Hepatocyte (in vitro differentiated cells): ENCODE measurements at places on chromosomes 4 and X.

DNA sequence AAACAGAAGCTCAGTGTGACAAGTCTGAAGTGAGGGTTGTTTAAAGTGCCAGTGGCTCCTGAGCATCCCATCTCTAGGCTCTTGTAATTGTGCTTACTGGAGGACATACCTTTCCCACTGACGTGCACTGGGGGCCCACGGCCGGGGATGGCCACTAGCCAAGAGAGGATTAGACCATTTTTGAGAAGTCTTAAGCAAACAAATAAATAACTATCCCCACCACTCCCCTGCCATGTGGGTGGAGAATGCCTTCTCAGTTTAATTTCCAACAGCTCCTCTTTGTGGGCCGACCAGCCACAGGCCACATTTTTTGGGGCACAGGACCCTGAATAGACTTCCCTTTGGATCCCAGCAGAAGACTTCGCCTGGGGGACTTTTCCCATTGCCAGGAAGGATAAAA is 125.0 kb upstream of the MSX1 start:
- DNase-seq, result no peak

DNA sequence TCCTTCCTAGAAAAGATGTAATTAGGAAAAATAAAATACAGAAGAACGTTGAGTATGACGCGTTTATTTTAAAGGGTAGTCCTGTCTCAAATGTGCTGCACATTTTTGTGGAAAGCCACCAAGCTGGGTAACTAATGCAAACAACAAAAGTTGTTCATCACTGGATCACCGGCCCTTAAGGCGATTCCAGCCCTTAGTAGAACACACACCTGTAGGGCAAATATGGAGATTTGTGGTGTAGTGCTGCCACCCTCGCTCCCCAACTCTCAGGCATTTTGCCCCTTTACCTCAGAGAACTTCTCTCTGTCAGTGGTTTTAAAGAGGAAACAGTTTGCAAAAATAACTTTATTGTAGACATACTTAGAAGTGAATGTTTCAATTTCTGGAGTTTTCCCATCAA is 1.9 kb downstream of the TBL1X start:
- no peak for DNase-seq

GRCh38 chrX:123617007-123617406 is 115.8 kb downstream of the THOC2 start:
- DNase-seq, result no peak

GRCh38 chrX:40581336-40581920 is 658 bp downstream of the ATP6AP2 start:
- DNase-seq, result no peak

DNA sequence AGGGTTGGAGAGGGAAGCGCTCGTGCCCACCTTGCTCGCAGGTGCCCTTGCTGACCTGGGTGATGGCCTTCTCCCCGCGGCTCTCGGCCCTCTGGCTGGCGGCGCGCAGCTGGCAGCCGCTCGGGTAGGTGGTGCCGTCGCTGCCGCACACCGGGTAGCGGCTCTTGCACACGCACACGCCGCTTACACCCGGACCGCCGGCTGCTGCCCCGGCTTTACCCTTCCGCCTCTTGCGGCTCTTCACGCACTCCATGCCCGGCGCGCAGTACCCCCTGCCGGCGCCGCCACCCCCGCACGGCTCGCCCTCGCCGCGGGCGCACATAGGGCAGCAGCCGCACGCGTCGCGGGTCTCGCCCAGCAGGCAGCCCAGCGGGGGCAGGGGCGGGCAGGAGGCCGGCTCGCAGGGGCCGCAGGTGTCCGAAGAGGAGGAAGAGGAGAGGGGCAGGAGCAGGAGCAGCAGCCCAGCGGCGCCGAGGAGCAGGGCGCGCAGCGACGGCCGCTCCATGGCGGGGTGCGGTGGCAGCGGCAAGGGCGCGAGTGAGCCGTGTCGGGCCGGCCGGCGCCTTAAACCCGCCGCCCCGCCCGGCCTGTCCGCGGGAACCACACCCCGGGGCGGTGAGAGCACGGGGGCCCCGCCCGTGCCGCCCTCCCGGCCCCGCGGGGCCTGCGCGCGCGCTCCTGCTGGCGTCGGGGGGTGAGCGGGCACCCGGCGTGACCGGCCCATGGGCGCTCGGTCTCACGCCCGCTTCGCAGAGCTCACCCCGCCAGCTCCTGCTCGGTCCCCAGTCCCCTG is at the start of gene IGFBP7:
Gene IGFBP7 (minus strand): TSS at position 539 of the 793 bp plus-strand sequence. CDS start 34 bp downstream, at position 505.
- peak; percentile 53 for DNase-seq

DNA sequence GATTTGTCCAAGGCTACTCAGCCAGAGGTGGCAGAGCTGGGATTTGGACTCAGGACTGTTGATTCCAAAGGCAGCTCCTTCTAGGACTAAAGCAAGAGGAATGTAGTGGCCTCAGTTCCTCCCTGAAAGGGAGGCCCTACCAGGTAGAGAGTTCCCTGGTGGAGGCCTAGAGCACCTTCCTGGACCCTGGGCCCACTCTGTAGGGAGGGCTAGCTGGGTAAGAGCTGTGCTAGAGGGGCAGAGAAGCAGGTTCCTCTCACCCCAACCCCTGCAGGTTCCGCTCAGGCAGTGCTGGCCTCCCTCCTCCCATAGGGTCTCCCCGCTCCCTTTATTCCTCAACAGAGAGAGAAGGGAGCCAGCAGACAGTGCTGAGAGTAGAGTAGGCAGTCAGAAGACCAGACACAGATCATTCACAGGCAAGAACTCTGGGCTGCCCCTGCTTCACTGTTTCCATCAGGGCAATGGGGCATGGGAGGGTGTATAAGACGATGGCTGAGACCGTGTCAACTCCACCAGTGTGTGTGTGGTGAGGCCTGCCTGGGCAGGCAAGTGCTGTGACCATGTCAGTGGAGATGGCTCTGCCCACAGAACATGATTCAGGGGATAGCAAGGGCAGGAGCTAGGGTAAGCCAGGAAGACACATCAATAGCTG is 12.4 kb upstream of the PJA1 start:
- DNase-seq, result no peak

DNA sequence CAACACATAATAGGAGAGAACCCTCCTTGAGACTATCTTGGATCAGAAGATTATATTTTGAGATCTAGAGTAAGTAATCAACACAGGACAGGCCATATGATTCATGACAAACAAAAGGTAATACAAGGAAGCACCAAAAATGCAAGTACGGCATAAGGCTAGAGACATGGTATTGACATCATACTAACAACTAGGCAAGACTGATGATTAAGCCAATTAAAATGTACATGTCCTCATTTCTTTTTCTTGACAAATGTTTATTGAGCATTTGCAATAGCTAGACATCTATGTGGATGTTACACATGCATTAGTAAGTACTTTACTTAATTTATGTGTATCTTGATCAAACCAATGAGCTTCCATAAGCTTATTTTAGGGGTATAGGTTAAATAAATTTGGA is 695.7 kb upstream of the GALNTL6 start:
- DNase-seq, result no peak

GRCh38 chr4:181597766-181598165 is 645.4 kb upstream of the TENM3 start:
- DNase-seq, result no peak
